Bronchial epithelial cell (primary cell): ENCODE measurements at places on chromosomes 4 and X. TPM values are rescaled to one million over a fixed set of nuclear protein-coding genes. Genes with fewer than 3 reads are reported as not detected.
A peak's percentile ranks its signal among the peaks of the same experiment; 100 is the strongest.

DNA sequence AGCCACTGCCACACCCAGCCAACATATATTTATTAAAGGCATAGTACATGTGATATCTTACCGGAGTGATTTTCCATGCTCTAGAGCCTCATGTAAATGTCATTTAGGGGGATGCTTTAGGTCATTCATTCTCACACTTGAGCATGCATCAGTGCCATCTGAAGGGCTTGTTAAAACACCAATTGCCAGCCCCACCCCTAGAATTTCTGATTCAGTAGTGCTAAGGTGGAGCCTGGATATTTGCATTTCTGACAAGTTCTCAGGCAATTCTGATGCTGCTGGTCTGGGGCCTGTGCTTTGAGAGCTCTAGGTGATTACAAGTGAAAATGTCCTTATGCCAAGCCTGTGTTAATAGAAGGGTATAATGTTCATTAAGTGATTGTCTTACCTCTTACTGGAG, 107.7 kb downstream of the PHEX start:
- no peak for DNase-seq

DNA sequence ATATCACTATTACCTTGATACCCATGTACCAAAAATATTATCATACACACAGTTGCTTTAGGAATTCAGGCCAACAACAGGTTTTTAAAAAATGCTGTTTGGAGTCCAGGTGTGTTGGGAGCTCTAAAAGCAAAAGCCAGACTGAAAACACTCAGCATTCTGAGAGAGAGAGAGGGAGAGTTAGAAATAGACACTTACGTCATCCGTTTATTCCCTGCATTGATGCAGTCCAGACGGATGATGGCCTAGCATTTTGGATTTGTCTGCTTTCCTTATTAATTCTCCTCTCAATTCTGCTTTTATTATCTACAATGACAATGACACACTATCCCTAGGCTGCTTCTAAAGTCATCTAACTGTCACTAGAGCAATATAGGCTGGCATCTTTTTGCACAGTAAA, 358.3 kb upstream of the BOD1L1 start:
- DNase-seq, result no peak

- peak; percentile 63 for DNase-seq
These were observed 2.6 kb upstream of the EREG start for GRCh38 chr4:74362347-74362746.

DNA sequence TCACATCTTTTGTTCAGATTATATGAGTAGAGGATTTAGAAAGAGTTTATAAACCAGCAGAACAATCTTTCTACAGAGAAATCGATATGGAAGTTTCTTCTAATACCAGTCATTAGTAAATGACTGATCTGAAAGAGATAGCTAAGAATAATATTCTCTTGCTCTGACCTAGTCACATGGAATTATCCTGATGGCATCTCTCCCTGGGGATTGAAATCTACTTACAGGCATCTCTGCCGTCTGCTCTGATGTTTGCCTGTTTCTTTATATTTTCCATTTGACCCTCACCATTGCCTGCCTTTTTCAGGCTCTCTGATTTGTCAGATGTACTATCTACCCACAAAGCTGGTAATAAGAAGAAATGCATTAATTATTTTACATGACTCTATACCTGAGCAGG, 1157.3 kb downstream of the PCDH7 start:
- no peak for DNase-seq

DNA sequence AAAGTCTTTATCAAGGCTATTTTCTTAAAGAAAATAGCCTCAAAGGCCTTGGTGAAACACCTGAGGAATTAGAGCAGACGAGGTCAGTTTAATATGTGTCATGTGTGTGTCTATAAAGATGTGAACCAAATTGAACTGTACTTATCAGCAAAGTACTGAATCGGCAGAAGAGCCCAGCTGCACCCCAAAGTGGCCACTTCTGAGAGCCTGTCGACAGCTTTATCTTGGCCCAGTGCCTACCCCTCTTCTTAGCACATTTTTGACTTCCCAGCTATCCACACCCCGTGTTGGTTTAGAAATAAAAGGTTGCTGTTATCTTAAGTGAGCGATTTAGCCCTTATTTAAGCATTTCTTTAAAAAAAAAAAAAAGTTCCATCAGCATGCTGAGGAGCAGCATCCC, 329.7 kb downstream of the FBXW7 start:
- no peak for DNase-seq

- no peak for DNase-seq
These were observed 18.2 kb downstream of the CCNG2 start for GRCh38 chr4:77175201-77175611.

GRCh38 chrX:130789793-130790192, 113.2 kb downstream of the ENOX2 start:
- DNase-seq, result no peak

- DNase-seq, result no peak
These were observed 407.9 kb downstream of the TECRL start for GRCh38 chr4:64001229-64001898.

DNA sequence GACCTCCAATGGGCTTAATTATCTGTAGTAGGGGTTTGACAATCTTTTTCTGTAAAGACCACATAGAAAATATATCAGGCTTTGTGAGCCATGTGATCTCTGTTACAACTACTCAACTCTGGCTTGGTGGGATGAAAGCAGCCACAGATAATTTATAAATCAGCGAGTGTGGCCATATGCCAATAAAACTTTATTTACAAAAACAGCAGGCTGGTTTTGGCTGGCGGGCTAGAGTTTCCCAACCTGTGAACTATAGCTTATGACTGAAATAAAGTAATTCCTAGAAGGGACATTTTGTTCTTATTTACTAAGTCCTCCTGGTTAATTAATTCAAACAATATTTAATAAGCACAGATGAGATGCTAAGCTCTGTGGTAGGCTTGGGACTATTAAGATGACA, 35.9 kb upstream of the AMELX start:
- DNase-seq, result no peak

DNA sequence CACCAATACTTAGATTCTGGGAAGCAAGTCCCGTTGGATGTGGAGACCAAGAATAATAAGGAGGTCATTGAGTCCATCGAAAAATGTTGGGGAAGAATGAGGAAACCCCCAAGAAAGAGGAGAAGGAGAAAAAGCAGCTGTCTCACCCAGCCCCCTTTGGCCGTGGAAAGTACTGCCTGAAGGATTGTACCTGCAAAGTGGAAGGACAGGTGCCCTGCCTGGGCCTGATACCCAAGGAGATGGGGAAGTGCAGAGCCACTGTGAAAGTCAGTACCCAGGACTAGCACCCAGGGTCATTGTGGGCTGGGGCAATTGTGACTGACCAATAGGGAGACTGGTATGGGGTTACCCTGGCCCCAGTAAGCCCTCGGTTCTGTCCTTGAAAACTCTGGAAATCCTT, 13.8 kb upstream of the CFAP299 start:
- DNase-seq, result no peak

GRCh38 chr4:4864443-4864939, 5.0 kb downstream of the MSX1 start:
- no peak for DNase-seq

- no peak for DNase-seq
These were observed 46.6 kb upstream of the MAMLD1 start for GRCh38 chrX:150316564-150316963.

GRCh38 chr4:83174844-83175414, 60.4 kb upstream of the PLAC8 start:
- DNase-seq, result no peak

GRCh38 chrX:39144323-39144722, 343.1 kb downstream of the MID1IP1 start:
- peak; percentile 23 for DNase-seq

GRCh38 chrX:21975812-21976211, 35.3 kb downstream of the SMS start:
- DNase-seq, result peak; percentile 56

- DNase-seq, result peak; percentile 33
These were observed 69.0 kb downstream of the ATOH1 start for GRCh38 chr4:93897559-93897958.

DNA sequence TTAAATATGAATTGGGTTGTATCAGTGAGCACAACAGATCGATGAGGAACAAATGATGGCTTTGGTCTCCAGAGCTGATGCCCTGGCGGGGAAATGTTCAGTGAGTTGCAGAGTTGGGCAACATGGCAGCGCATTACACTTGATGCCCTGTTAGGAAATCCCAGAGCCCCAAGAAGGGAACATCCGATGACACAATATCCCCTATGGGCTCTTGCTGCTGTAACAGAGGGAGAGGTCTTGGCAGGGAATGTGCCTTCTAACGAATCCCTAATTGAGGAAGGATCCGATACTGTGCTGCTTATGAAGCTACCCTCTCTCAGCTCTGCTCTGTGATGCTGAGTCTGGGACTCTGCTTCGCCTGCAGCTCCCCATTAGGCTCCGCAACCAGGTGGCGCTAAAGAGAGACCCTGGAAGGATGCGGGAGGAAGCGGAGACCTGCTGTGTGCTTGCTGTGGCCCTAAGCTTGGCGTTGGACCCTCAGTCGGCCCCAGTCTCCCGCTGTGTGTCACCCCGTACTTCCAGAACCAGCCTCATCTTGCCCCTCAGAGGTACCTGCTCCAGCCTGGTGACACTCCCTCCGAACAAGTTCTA, 38.9 kb downstream of the PDHA1 start:
- DNase-seq, result peak; percentile 29

DNA sequence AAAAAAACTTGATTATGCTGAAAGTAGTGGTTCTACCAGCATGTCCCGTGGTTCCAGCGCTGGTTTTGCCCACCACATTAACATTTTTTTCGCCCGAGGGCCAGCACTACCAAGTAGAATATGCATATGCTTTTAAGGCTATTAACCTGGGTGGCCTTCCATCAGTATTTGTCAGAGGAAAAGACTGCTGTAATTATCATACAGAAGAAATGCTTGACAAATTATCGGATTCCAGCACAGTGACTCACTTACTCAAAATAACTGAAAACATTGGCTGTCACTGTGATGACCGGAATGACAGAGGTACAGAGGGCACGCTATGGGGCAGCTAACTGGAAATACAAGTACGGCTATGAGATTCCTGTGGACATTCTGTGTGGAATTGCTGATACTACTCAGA, 34.6 kb downstream of the PRPS2 start:
- DNase-seq, result no peak

- DNase-seq, result no peak
These were observed 7.1 kb downstream of the NKX3-2 start for GRCh38 chr4:13537011-13537831.

- no peak for DNase-seq
These were observed 645.0 kb downstream of the PCDH7 start for GRCh38 chr4:31365006-31365690.

DNA sequence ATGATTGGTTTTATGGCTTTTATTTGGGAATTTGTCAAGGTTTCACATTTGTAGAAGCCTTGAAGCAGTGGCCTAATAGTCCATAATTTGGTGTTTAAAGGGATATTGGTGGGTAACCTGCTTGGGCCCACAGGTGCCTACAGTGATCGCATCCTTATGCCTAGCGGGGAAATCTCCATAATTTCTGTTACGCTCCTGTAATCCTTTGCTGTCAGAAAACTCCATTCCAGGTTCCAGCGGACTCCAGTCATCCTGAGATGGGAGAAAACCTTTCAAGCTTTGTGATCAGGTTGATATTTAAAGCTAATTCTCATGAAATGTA, 257.0 kb upstream of the JADE1 start:
- DNase-seq, result no peak

GRCh38 chr4:84579403-84579776, 3.5 kb upstream of the CDS1 start:
- no peak for DNase-seq

- DNase-seq, result no peak
These were observed 40.1 kb upstream of the KLHL34 start for GRCh38 chrX:21698272-21698671.

GRCh38 chr4:54322818-54323417, 93.8 kb downstream of the PDGFRA start:
- DNase-seq, result peak; percentile 58

- DNase-seq, result no peak
These were observed 413.4 kb downstream of the UBE2NL start for GRCh38 chrX:144297221-144297620.

GRCh38 chr4:120864969-120865368, 57.6 kb downstream of the PRDM5 start:
- DNase-seq, result no peak

- DNase-seq, result peak; percentile 73
These were observed 138.6 kb downstream of the AFF1 start for GRCh38 chr4:87073199-87074120.

DNA sequence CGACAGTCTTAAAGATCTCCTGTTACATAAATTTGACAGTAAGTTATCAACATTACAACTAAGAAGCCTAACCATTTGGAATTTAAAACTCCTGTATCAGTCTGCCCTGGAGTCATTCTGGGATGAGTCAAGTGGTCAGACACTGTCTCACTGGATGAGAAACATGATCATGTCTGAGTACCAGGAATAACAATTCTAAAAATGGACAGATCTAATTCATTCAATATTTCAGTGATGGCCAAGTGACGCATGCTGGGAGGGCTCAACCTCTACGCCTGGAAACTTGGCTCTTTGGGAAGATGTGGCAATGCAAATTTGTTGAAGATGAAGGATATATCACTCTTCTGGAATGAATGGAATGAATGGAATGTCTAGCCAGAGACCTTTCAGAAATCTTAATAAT, 1427.2 kb downstream of the STIM2 start:
- DNase-seq, result peak; percentile 97

GRCh38 chr4:180665481-180665880, 1577.7 kb upstream of the TENM3 start:
- peak; percentile 6 for DNase-seq

DNA sequence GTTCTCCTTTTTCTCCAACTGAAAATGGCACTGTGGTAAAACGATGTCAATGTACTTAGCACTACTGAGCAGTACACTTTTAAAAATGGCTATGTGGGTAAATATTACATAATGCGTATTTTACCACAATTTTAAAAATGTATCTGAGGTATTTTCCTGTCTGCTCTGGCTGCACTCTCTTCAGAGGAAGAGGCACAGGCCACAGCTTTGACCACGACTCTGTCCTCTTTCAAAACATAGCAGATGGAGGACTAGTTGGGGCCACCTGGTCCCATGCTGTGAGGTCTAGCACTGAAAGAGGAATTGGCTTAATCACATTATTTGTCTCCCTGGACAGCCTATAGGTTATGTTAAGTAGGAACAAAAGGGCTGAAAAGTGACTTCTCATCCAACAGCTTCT, 5.2 kb downstream of the KCNE5 start:
- no peak for DNase-seq

GRCh38 chr4:15343000-15343399, 84.8 kb upstream of the C1QTNF7 start:
- no peak for DNase-seq

GRCh38 chrX:17370191-17370590, 4.8 kb upstream of the NHS start:
- DNase-seq, result no peak

Gene CENPVL2
- total RNA-seq, result not detected in 2 replicates

Gene BEND2
- not detected in 2 replicates for total RNA-seq

Gene NUP62CL
- total RNA-seq, result 3.9 and 5.1 TPM in 2 replicates

Gene PGM2
- 59.2 and 61.3 TPM in 2 replicates for total RNA-seq

Gene VCX3B
- total RNA-seq, result 0.26 TPM in 2 replicates

Gene AFM
- total RNA-seq, result not detected in 2 replicates

Gene IL2
- not detected in 2 replicates for total RNA-seq

Gene MAGEE1
- 0.51 and 0.53 TPM in 2 replicates for total RNA-seq

Gene FATE1
- not detected in 2 replicates for total RNA-seq

Gene PF4V1
- total RNA-seq, result 1.6 TPM in 1 of 2 replicates, not detected in the other

Gene CT83
- not detected in 2 replicates for total RNA-seq

Gene SYP
- under 0.01 TPM in 2 replicates for total RNA-seq

Gene CLIC2
- total RNA-seq, result under 0.01 and 0.13 TPM in 2 replicates

Gene KLKB1
- total RNA-seq, result not detected in 2 replicates

Gene VEGFD
- total RNA-seq, result 0.26 TPM in 2 replicates

Gene FRMD7
- not detected in 2 replicates for total RNA-seq

Gene PGAM4
- total RNA-seq, result not detected in 2 replicates
